ENCODE measurements at places on chromosomes 16 and 17.

- DNase-seq, result no peak
These were observed 205.5 kb downstream of the NTN1 start for GRCh38 chr17:9226794-9227135.

DNA sequence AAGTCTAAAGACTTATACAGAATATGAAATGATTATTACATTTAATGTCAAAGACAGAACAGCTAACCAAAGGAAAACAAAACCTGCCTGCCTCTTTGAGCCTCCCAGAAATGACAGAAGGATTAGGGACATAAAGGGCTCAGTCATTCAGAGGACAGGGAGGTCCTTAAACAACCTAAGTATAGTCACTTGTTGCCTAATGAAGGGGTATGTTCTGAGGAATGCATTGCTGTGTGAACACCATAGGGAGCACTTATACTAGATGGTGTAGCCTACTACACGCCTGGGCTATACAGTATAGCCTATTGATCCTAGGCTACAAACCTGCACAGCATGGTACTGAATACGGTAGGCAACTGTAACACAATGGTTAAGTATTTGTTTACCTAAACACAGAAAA, 106.4 kb downstream of the PARN start:
- no peak for DNase-seq

- DNase-seq, result no peak
These were observed 45.1 kb downstream of the SF3B3 start for GRCh38 chr16:70568601-70569237.

DNA sequence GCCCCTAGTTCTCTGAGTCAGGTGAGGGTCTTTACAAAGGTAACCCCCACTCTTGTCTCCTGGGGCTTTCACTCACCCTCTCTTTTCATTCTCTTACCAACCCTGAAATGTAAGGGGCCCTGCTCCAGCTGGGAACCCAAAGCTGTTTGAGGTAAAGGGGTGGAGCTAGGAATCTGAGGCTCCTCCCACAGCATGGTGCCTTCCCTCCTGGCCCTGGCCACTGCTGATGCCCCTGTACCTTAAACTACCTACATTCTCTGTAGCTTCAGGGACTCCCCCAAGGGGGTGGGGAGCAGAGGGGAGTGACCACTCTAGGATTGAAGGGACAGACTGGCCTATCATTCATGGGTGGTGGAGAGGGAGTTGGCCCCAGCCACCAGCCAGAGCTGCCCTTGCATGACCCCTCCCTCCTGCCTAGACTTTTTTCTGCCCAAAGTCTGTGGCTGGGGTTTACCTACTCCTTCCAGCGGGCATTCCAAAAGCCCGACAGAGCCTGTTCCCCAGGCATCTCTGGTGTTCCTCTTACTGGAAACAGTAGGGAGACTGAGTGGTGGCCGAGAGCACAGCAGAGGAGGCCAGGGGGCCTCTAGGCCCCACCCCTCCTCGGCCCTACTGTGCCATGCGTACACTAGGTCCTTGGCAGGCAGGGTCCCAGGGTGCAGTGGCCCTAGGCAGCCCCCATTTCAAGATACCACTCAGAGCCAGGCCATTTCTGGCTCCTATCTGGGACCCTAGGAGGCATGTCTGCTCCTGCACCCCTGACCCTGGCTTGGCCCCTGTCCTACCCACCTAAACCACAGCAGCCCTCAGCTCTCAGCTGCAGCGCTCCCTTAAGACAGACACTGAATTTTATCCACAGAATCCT, 9.5 kb downstream of the DOK4 start:
- no peak for DNase-seq

All from effector CD4-positive, alpha-beta T cell (primary cell).